H7 (cell line): ENCODE measurements at places on chromosomes 5 and 9. TPM values are rescaled to one million over a fixed set of nuclear protein-coding genes. Genes with fewer than 3 reads are reported as not detected.
A peak's percentile ranks its signal among the peaks of the same experiment; 100 is the strongest.

SCAI gene
- total RNA-seq = 6.4 and 10.6 TPM in 2 replicates

TXNDC8 gene
- total RNA-seq = not detected in 2 replicates

MRPS2 gene
- total RNA-seq = 115 and 121 TPM in 2 replicates

ZNF618 gene
- total RNA-seq = 6.1 and 6.6 TPM in 2 replicates

IFNK gene
- total RNA-seq = not detected in 2 replicates

ZFP62 gene
- total RNA-seq = 20.6 and 31.1 TPM in 2 replicates

PTGS1 gene
- total RNA-seq = 0.69 and 1.1 TPM in 2 replicates

BAAT gene
- total RNA-seq = 0.10 TPM in 1 of 2 replicates, not detected in the other

KIF27 gene
- total RNA-seq = 1.8 and 2.7 TPM in 2 replicates

ALDH7A1 gene
- total RNA-seq = 60.6 and 64.3 TPM in 2 replicates

SLC46A2 gene
- total RNA-seq = not detected in 2 replicates

GMCL2 gene
- total RNA-seq = not detected in 2 replicates

GABRA6 gene
- total RNA-seq = not detected in 2 replicates

CDX1 gene
- total RNA-seq = 0.62 TPM in 1 of 2 replicates, not detected in the other

BTNL8 gene
- 0.21 and 0.22 TPM in 2 replicates for total RNA-seq

AK3 gene
- total RNA-seq = 116 and 118 TPM in 2 replicates

GRCh38 chr9:134251296-134252069 is 74.8 kb upstream of the RXRA start:
- peak; percentile 66 for DNase-seq

GRCh38 chr9:77648234-77649108 is at the start of gene GNA14:
TSS of gene GNA14 (minus strand) at chr9:77648322. CDS start at chr9:77647793, 529 bp downstream.
- peak; percentile 84 for DNase-seq

GRCh38 chr9:137067860-137068538 is 2.4 kb downstream of the SAPCD2 start:
- peak; percentile 93 for DNase-seq

- peak; percentile 85 for DNase-seq
These were observed 145.5 kb downstream of the ERCC6L2 start for GRCh38 chr9:96020792-96021550.

DNA sequence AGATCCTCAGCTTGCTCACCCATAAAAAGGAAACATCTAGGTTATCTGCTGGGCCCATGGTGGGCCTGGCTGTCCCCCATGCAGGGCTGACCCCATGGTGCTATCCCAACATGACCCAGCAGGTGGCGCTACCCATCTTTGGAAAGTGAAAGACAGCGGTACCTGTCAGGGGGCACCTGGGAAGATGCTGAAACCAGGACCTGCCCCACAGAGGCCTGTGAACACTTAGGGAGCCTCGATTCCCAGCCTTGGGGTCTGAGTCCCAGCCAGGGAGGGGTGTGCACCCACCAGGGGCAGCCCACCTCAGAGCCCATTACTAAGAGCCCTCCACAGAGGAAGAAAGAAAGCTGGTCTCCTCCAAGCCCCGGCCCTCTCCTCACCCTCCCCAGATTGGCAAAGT is 46.6 kb upstream of the IPPK start:
- peak; percentile 95 for DNase-seq

DNA sequence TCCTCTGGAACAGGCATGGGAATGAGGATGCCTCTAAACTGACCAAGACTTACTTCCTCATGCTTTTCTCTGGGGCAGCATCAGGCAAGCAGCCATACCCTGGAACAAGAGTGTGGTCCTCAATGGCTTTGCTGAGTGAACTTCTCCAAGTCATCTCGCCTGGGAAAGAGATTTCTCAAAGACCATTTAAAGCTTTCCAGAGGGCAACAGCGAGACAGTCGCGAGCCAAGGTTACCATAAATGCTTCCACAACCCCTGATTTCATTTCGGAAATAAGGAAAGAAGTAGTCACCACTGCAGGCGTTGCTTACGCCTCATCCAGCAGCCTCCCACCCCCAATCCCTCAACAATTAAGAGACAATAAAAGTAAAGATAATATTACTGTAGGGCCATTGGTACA is 1.1 kb upstream of the SNCAIP start:
- DNase-seq = no peak

DNA sequence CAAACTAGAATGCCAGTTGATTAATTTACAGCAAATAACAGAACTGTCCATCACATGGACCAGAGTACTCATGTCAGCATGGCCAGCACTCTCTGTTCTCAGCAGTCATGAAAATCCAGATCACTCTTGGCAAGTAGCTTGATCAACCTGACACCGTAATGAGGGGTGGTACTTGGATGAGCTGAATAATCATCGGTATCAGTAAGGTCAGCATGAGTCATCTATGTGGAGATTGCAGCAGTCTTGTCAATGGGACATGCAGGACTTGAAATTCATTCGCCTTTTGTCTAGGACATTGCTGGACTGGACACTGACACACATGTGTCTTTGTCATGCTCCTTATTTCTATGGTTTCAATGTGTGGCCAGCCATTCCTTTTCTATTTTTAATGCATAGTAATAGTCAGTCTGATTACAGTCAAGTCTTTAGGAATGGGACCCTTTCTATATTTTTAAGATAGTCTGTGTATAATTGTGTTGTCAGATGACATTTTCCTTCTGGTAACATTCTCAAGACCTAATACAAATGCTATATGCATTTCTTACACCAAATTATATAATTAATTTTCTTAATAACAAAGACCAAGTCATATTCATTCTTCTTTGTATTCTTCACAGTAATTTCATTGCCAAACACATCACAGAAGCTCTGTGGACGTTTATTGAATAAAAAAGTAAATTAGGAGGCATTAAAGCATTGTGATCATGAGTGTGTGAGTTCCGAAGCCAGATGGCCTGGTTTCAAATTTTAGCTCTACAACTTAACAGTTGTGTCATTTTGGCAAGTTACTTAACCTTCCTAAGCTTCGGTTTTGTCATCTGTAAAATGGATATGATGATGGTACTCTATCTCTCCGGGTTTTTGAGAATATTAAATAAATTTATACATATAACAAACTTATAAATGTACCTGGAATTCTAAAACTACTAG is 57.4 kb downstream of the ADAMTSL1 start:
- DNase-seq = no peak

DNA sequence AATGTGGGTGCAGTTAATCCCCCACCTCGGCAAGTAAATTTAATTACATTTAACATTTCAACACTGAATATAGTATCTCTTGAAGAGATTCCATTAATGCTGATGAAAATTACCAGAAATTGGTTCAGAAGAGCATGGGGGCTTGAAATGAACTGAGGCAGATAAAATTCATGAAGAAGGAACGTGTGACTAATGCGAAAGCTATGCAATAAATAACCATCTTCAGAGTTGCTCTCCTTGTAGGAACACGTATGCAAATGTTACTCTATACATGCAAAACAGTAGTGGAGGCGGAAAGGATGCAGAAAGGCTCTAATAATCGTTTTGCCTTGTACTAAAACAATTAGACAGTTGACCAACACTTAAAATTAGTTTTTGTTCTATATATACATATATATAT is 320.2 kb downstream of the CTNND2 start:
- no peak for DNase-seq

- DNase-seq = peak; percentile 4
These were observed 53.9 kb upstream of the RIC1 start for GRCh38 chr9:5575000-5575399.

GRCh38 chr5:62649476-62650113 is 71.0 kb downstream of the LRRC70 start:
- no peak for DNase-seq

DNA sequence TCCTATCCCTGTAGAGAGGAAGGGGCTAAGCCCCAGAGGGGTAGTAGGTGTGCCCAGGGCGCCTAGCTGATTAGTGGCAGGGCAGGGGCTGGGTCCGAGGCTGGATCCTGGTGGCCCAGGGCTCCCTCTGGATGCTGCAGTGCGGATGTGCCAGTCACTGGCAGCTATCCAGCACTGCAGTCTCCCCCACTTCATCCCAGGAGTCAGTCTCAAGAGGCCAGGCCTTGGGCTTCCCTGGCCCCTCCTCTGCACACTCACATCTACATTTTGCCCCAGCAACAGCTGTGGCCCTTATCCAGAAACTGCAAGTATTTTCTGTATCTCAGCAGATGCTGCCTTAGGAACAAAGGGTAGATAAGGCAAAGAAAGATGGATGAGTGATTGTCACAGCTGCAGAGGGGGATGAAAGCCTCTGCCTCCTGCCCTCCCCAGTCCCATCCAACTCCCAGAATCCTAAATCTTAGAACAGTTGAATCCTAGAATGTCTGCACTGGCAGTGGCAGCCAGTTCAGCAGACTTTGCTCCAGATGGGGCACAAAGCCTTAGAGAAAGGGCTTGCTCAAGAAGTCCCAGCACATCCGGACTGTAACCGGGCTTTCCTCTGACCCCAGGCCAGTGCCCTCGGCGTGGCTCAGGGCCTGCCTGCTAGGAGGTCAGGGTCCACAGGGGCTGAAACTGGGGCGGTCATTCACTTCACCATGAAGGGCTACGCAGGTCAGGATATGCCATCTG is 1.6 kb downstream of the ANXA6 start:
- DNase-seq = peak; percentile 55

DNA sequence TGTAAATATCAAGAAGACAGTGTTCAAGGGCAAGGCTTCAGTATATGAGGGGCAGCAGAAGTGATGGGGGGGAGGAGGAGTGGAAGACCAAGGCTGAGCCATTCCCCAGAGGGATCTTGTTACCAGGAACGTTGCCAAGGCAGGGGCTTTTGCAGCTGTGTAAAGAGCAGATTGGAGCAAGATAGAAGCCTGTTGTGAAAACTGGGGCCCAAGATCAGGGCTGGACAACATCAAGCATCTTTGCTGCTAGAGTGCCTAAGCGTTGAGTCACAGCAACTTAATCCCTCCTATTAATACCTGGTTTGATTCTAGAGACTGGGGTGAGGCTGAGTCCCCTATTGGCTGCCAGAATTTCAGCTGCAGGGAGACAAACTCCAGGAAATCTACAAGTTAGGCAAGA is 18.4 kb upstream of the ERCC6L2 start:
- no peak for DNase-seq

DNA sequence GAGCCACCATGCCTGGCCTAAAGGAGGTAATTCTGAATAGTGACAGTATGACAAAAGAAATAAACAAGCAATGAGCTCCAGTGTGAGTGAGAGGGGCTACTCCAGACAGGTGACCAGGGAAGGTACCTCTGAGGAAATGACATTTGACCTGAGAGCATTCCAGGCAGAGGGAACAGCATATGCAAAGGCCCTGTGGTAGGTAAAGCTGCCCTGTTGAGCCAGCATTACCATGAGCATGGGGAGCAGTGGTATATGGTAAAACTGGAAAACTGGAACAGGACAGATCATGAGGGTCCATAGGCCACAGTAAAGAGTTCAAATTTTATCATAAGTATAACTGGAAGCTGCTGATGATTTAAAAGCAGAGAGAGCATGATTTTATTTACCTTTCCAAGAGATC is 6.0 kb upstream of the SFXN1 start:
- DNase-seq = no peak

- no peak for DNase-seq
These were observed 49.0 kb downstream of the NPR3 start for GRCh38 chr5:32760091-32760509.

DNA sequence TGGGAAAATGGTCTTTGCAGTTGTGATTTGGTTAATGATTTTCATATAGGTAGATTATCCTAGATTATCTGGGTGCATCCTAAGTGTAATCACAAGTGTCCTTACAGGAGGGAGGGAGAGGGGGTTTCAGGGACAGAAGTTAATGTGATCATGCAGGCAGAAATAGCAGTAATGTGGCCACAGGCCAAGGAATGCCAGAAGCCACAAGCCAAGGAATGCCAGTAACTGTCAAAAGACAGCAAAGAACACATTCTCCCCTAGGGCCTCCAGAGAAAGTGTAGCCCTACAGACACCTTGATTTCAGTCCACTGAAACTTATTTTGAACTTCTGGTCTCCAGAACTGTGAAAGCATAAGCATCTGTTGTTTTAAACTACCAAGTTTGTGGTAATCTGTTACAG is 2074.5 kb downstream of the MAT2B start:
- DNase-seq = no peak

DNA sequence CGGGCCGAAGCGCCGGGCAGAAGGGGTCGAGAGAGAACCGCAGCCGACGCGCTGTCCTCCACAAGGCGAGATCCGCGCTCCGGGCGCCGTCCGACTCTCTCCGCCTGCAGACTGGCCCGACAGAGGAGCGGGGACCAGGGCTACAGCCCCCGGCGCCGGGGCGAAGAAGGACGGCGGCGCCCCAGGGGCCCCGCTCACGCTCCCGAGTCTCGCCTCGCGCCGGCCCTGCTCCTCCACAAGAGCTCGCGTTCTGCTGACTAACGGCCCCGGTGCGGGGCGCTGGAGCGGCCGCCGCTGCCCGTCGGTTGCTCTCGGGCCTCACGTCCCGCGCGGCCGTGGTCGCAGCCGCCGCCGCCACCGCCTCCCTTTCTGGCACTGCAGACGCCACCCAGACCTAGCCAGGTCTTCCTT is 338 bp downstream of the ABHD17B start:
- DNase-seq = no peak

GRCh38 chr5:173056783-173057061 is 570 bp downstream of the CREBRF start:
- peak; percentile 95 for DNase-seq

- DNase-seq = no peak
These were observed 108.0 kb upstream of the RAD23B start for GRCh38 chr9:107175041-107175440.

DNA sequence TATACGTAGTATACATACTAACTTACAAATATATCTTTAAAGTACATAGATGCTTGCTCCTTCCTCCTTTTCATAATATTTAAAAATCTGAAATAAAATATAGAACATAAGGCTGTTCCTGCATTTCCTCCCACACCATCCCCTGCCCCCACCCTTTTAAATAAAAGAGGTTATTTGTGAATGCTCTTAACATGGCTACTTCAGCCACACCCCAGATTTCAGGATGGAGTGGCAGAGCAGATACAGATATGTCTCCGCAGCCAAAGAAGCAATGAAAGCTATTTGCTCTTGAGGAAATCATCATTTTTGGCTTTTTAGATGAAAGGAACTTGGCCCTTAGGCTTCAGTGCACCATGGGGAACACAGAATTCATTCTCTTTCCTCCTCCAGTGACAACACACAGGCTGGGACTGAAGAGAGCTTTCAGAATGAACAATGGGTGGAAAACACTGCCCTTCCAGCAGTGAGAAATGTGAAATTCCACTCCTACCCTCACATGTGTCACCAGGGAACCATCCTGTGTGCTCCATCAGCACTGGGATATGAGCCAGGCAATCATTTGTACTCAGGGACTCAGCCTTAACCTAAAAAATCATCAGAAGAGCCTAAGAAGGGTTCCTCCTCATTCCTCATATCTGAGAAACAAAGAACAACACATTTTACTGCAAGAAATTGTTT is 134.3 kb downstream of the PPP2R2B start:
- peak; percentile 6 for DNase-seq

GRCh38 chr5:19767987-19768386 is 220.0 kb downstream of the CDH18 start:
- no peak for DNase-seq
